ENCODE measurements at places on chromosomes 3 and 15. TPM values are rescaled to one million over a fixed set of nuclear protein-coding genes. Genes with fewer than 3 reads are reported as not detected.

Gene HRH1
- polyA plus RNA-seq, result 3.0 TPM

Gene CCR9
- 0.22 TPM for polyA plus RNA-seq

Gene BCHE
- polyA plus RNA-seq, result 12.3 TPM

Gene LXN
- 28.7 TPM for polyA plus RNA-seq

Gene POPDC2
- 3.7 TPM for polyA plus RNA-seq

Gene SCAANT1
- 0.74 TPM for polyA plus RNA-seq

Gene C3orf70
- polyA plus RNA-seq, result 9.4 TPM

DNA sequence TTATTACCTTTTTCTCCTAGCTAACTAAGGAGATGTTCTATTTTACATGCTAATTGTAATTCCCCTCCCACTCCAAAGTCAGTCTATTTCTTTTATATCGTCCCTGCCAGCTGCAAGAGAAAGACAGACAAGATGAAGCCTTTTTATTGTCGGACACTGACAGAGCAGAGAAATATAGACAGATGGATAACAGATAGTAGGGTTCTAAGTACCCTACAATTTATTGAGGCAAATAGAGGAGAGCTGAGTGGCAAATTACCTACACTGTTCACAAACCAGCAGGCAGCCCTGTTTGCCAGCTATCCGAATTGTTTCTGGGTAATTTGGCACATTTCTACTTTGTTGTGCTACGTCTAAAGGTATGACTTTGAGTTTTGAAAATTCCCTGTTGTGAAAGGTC, 392.3 kb upstream of the ZNF717 start:
- no peak for DNase-seq

DNA sequence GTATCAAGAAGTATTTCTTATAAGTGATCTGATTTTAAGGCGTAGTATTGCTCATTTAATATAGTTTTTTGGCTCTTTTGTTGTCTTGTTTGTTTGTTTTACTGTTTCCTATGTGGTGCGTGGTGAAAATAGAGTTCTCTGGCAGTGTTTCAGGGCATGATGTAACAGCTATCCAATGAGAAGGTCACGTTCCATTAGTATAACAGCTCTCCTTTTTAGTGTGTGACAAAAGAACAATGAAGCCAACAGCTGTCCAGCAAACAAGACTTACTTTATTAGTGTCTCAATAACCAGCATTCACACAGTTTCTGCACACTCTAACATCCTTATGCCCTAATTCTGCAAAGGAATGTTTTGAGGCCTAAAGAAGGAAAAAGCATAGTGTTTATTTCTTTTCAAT, 127.9 kb downstream of the SLC25A26 start:
- DNase-seq, result no peak

GRCh38 chr3:145776782-145777408, 384.1 kb downstream of the PLOD2 start:
- peak; percentile 31 for DNase-seq

DNA sequence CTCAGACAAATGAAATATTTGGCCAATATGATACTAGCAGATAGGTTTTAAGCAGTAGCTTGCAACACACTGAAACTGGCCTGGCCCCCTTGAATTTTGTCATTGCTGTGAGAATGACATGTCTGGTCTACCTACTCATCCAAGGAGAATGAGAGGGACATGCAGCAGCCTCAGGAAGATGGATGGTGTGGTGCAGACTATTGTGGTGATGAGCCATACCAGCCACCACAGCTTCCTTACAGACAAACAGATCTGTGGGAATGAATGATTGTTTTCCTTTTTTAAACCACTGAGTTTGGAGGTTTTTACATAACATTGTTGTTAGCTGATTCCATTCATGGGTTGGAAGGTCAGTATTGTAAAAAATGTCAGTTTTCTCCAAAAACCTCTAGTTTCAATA, 133.7 kb upstream of the POU1F1 start:
- no peak for DNase-seq

GRCh38 chr15:70241561-70242320, 144.0 kb upstream of the TLE3 start:
- no peak for DNase-seq

DNA sequence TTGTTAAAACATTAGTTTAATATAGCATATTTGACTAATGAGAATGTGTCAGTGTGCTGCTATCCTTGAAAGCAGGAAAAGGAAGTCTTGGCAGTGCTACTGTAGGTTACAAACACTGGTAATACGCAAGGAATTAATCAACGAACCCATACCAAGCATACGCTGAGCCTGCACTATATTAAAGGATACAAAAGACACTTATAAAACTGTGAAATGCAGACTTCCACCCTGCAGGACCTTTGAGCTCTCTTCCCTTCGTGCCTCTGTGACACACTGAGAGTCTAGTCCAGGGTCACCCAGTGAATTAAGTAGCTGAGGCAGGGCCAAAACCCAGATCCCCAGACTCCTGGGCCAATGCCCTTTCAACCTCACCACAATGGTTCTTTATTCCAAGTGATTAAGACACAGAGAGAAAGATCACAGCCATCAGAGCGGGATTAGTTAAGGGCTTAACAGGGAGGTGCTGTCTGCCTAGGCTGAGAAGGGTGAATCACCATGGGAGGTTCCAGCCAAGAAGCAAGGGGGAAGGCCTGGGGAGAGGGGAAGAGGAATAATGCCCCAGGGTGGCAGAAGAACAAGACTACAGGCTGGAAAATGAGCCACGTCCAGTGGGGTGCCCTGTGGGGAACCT, 6.8 kb downstream of the ANXA2 start:
- DNase-seq, result no peak

DNA sequence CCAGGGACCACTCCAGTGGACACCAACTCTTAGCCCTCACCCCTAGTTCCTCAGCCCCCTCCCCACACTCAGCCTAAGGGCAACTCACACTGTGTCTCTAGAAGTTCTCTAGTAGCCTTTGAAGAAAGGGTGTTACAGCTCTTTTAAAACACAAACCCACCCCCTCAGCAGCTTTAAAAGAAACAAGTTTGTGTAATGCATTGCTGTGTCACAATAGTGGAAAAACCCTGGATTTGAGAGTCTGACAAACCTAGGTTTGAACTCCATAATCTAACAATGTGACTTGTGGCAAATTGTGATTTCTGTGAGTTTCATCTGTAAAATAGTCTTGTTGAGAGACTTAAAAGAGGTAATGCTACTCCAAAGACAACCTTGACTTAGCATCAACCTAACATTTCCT, 54.0 kb downstream of the PLCH1 start:
- DNase-seq, result no peak

DNA sequence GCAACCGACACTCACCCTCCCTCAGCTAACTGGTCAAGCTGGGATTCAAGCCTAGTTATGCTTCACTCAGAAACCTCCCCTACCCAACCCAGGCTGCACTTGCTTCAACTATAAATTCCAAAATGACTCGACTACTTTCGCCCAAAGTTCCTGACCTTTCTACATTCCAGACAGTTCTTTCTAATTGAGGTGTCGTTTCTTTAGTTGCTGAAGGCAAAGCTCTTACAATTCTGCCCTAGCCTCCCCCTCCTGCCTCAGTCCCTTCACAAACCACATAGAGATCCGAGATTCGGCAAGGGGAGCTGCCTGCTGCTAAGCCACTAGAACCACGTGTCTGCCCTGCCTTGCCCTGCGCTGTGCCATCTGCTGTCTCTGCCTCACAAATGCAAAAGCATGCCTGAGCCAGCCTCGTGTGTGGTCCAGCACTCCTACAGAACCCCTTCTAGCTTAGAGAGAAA, 74.7 kb upstream of the SH3GL3 start:
- DNase-seq, result no peak

- DNase-seq, result no peak
Observed at GRCh38 chr3:23832523-23832922, 26.8 kb downstream of the UBE2E1 start.

DNA sequence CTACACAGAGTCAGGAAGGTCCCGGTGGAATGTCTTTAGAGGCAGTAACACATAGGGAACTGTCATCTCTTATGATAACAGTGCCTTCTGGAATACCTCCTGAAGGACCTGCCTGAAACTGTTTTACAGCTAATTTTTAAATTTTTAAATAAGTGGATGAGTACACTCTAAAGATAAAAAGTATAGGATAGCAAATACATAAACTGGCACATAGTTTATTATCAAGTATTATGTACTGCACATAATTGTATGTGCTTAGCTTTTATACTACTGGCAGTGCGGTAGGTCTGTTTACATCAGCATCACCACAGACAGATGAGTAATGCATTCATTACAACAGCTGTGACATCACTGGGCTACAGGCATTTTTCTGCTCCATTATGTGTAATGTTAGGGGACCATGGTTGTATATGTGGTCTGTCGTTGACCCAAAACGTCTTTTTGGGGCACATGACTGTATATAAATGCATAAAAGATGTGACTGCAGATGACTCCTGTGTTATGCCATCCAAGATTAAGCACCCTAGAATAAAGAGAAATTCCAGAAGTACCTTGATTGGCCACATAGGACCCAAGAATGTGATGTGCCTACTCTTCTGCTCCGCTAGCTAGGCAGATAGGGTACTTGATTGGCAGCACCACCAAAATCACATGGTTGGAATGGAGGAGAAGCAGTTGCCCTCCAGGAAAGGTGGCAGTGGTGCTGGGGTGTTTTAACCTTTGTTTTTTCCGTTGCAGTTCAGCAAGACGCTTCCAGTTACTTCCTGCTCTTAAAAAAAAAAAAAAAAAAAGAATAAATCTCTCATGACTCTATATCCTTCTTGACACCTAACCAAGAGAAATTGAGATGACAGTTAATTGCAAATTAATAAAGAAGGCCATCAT, 3.3 kb downstream of the VPS8 start:
- no peak for DNase-seq

DNA sequence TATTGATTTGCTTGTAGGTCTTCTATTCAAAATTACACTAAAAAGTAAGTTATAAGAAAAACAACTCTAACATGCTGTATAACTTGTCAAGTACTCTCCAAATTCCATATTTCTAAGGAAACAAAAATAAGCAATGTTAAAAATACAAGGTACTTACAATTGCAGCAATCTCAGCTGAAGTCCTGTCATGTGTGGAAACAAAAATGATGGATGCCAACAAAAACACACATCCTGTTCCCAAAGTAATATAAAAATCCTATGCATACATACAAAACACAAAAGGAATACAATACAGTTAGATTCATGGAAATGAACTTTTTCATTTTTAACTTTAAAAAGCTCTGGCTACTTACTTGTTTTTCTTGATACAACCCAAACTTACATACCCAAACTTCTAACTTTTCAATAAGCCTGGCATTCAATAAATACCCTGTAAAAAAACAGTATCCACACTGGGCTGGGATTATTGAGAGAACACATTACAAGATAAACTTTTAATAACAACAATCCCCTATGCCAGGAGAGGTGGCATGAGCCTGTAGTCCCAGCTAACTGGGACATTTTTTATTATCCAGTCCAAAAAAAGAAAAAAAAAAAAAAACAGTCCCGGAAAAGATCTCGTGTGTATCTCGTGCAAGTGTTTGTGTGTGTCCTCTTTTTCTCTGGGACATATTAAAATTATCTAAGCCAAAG, 14.7 kb downstream of the CMTM6 start:
- DNase-seq, result no peak

GRCh38 chr3:10845839-10846656, 30.0 kb downstream of the SLC6A11 start:
- no peak for DNase-seq

DNA sequence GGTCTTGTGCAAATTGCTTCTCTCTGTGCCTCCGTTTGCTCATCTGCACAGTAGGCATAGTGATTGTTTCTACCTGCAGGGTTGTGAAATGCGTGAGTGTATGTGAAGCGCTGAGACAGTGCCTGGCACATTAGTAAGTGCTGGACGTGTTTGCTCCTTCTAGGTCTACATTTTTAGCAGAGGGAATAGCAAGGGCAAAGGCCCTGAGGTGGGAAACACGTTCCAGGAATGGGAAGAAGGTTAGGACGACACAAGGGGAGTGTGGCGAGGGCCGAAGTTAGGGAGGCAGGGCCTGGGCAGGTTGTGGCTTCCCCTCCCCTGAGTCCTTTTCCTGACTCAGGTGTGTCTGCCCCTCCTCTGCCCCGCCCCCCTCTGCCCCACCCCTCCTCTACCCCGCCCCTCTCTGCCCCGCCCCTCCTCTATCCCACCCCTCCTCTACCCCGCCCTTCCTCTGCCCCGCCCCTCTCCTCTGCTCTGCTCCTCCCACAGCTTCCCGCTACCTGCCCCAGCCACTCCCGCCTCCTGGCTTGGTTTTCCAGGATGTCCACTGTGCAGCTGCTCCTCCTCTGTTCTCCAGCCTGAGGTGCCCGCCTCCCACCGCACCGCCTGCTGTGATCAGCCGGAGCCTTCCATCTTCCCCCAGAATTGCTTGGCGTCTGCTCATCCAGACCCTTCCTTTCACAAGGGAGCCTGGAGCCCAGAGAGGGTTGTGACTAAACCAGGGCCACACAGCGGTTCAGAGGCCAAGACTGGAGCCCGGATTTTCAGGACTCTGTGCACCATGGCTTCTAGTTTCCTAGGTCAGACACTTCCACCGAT, 31.1 kb upstream of the SMAD6 start:
- no peak for DNase-seq

DNA sequence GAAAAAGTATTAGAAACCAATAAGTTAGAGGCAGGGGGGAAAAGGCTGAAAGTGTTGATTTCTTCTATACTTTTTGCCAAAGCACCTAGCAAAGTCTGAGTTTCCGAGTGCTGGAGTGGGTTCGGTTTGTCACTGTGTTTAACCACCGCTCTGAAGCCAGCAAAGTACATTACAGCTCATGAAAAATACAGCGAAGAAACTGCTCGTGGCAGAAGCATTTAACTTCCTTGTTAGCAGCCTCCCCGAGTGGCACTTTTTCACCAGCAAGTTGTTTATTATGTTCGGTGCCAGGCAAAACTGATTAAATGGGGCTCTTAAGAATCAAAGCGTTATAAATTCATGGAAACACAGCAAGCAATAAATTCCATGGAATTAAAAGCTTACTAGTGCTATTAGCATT, 313.6 kb downstream of the FOXP1 start:
- DNase-seq, result no peak

- DNase-seq, result no peak
Observed at GRCh38 chr3:185813691-185814215, 11.1 kb downstream of the IGF2BP2 start.

DNA sequence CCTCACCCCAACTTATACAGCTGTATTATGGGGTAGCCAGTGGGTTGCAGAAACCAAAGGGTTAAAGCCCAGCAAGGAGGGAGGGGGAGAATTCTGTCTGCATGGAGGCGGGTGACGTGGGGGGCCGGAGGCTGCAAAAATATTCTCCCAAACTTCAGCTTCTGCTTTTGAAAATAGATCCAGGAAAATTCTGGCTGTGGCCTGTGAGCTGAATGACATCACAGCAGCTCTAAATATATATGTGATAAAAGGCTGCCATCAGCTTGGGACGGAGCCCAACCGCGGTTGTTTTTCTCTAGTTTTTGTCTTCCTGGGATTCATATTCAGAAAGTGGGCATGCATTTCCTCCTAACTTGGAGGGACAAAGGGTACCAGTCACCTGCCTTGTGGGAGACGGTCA, 27.6 kb downstream of the MAPKAPK3 start:
- DNase-seq, result no peak

GRCh38 chr3:140094487-140094886, 159.5 kb downstream of the CLSTN2 start:
- no peak for DNase-seq

GRCh38 chr15:72312605-72313447, 7.1 kb downstream of the CELF6 start:
- no peak for DNase-seq

All from right renal pelvis (tissue), 4 donors.